ENCODE measurements at places on chromosomes 7 and 10.

DNA sequence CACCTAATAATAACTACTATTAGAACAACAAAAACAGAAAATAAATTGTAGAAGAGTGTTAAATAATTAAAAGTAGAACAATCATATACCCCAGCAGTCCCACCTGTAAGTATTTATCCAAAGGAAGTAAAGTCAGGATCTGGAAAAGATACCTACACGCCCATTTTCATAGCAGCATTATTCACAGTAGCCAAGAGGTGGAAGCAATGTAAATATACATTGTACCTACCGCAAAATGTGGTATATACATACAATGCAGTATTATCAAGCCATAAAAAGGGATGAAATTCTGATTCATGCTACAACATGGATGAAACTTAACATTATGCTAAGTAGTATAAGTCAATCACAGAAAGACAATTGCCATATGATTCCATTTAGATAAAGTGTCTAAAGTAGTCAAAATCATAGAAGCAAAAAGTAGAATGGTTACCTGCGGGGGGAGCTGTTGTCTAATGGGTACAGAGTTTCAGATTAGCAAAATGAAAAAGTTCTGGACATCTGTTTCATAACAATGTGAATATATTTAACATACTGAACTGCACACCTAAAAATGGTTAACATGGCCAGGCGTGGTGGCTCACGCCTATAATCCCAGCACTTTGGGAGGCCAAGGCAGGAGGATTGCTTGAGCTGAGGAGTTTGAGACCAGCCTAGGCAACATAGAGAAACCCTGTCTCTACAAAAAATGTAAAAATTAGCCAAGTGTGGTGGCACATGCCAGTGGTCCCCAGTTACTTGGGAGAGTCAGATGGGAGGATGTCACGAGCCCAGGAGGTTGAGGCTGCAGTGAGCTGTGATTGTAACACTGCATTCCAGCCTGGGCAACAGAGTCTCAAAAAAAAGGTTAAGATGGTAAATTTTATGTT, 6.0 kb upstream of the TMED4 start:
- peak; percentile 85 for DNase-seq

- DNase-seq: no peak
Measured at GRCh38 chr7:75889826-75890225, 11.0 kb downstream of the RHBDD2 start.

DNA sequence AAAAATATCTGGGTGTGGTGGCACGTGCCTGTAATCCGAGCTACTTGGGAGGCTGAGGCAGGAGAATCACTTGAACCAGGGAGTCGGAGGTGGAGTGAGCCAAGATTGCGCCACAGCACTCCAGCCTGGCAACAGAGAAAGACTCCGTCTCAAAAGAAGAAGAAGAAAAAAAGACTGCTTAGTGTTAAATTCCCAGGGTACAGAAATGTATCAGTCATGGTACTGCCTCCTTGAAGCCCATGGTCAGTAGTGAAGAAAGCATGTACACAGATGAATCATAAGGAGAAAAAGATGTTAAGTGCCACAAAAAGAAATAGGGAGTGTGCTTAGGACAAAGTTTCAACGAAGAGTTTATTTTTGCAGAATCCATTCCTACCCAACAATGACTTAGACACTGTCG, 62.5 kb upstream of the KMT2E start:
- no peak for DNase-seq

DNA sequence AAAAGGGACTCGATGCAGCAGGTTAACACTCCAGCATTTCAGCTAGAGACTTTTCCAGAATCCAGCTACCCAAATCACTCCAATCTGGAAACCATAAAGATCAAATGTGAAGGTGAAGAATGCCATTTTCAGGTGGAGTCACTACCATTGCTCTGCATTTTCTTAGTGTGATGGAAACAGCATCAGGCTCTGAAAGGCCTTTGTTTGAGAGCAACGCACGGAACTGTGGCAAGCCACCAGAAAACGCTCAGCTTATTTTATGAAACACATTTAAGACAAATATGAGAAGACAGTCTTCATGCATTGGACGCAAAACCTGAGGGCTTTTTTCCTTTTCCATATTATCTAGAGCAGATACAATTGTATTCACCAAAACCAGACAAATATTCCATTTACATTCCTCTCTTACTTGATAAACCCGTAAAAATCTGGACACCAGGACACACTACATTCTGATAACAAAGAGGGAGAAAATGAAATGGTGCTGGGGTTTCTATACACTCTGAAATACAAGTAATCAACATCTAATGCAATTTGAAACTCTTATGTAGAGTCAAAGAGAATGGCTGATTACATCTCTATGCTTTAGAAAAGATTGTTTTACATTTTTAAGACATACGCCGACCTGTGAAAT, 99.1 kb downstream of the NRP1 start:
- no peak for DNase-seq

GRCh38 chr7:103297837-103298179, 573 bp downstream of the PMPCB start:
- no peak for DNase-seq

DNA sequence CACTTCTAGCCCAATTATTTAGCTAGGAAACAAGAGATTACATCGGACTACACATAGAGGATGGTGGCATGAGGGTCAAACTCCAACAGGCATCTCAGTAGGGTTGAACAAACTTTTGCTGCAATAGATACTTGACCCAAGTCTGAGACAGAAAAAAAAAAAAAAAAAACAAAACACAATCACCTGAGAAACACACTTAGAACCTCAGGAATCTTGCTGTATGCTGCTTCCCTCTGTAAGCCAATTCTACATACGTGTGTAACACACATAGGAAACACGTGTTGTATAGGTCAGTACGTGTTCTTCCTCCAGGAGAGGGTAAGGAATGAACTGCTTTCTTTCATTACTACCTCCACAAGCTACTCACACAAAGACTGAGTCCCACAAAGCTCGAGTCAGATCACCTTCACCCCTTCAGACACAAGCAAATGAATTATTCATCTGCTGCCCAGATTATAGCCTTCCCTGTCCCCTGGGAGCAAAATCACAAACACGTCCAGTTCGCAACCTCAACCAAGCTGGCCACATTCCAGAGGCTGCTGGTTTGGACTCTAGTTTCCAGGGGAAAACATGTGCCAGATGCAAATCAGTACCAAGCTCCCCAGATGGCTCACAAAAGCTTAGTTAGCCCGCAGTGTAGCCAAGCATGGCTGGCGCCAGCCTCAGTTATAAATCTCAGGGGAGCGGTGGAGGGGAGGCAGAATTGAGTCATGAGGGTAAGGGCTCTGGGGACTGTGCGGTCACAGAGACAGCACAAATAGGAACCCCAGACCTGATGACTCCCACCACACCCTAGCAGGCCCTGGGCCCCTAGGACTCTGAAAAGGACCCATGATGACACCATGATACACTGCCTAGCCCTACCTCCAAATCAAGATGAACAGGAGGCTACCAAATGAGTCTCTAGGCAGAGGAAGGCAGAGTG, 15.1 kb downstream of the PSAP start:
- no peak for DNase-seq

DNA sequence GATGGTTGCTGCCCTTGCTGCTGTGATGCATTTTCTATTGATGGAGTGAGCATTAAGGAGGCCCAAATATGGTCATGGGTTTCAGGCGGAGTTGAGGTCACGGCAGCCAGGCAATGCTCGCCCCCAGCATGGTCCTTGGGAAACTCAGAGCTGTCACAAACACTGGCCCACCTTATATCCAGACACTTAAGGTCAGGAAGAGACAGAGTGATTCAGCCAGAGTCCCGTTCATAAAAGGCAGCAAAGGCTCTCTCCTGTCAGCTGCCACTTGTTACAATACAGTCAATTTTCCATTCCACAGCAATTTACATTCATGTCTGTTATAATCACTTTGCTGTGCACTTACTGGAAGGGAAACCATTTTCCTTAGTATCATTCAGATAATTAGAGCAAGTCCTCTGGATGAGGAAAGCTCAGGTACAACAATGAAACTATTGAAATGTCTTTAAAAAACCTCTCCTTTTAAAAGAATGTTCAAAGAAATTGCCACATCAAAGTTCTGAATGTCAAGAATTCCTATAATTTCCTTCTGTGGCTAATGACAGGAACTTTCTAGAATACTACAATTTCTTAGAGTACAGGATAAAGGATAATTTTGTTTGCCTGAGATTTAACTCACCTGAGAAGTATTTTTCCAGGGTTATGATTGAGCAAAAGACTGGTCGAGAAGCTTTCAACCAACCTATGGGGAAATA, 14.8 kb upstream of the ANKRD1 start:
- DNase-seq: no peak

DNA sequence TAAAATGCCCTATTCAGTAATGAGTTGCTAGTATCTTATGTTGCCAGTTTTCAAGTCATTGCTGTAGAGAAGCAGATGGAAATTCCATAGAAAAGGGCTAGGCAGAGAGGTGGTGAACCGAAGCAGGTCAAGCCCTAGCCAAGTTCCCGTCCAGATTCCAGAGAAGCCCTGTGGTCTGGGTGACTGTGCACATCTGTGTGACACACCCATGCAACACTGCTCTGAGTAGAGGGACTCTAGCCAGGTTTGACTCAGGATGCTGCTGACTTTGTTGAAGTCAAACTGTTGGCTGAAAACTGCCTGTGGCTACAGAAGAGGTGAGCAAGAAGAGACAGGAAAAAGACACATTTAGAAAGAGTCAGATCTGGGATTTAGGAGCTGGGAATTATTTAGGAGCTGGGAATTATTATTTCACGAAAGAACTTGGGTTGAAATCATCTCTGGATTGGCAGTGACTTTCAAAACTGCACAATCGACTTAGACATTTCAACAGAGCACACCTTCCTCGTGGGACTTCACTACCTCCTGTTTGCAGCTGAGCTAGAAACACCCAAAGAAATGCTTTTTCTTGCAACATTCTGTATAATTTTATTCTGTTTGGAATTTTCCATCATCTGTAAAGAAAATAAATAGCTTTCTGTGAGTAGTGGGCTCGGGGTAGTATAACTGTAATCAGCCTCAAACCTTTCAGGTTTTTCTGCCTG, 149.1 kb upstream of the PRKCQ start:
- DNase-seq: no peak

DNA sequence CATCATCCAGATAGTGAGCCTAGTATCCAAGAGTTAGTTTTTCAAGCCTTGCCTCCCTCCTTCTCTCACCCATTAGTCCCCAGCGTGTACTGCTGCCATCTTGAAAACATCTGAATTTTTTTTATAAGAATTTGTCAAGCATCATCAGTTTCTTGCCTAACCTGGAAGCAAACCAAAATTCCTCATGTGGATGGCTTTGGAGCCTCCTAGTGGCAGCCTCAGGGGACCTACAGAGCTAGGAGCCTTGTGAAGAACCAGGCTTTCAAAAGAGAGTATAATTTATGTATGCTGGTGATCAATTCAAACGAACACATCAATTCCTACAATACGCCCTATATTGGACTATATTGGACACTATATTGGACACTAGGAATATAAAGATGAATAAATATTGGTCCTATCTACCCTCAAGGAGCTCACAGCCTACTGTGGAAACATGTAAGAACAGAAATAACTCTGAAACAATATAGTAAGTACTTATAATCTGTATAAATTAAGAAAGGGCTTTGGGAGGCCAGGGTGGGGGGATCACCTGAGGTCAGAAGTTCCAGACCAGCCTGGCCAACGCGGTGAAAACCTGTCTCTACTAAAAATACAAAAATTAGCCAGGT, 63.4 kb downstream of the HPSE2 start:
- peak; percentile 80 for DNase-seq

GRCh38 chr10:131937836-131938235, 37.0 kb downstream of the PPP2R2D start:
- no peak for DNase-seq

- peak; percentile 81 for DNase-seq
Measured at GRCh38 chr7:149310113-149310836, 48.3 kb downstream of the ZNF783 start.

- no peak for DNase-seq
Measured at GRCh38 chr10:124605001-124605370, 139.2 kb downstream of the FAM53B start.

- peak; percentile 42 for DNase-seq
Measured at GRCh38 chr7:111232249-111233084, 141.5 kb downstream of the LRRN3 start.

DNA sequence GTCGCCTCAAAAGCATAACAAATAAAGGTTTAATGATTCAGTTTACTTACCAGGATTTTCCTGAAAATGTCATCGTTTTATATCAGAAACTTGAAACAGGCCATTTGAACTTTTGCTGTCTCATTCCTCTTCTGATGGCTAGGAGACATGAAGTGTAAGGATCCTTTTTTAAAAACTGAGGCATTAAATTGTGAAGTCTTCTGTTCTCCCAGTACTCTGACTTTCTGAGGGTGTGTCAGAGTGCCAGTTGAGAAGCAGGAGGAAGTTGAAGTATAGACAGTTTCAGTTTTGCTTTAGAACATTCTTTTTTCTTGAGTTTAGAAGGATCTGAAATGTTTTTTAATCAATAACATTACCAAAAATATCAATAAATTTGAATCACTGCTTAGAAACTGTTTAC, at the start of gene SAMD9L:
SAMD9L (minus strand) TSS at position 242 of the 400 bp plus-strand sequence. CDS start 12,414 bp downstream, outside the sequence.
- peak; percentile 69 for DNase-seq

GRCh38 chr10:71039551-71039950, 151.2 kb upstream of the PCBD1 start:
- DNase-seq: no peak

DNA sequence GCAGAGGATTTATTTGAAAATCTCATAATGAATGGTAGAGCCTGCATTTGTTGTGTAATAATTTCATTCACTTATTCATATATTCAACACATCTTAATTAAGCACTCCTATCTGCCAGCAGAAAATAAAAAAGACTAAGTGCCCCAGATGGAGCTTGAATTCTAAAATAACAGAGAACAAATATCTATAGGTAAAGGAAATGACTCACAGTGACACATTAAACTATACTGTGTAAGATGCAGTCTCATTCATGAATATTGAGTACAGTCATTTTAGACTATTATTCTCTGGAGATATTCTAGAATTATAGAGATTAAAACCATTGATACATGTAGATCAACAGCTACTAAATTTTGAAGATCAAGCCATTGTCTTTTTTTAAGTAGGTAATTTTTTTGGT, 72.1 kb downstream of the PTPRZ1 start:
- no peak for DNase-seq

GRCh38 chr10:58107506-58107905, 160.2 kb downstream of the IPMK start:
- no peak for DNase-seq

GRCh38 chr10:62589689-62590088, 214.8 kb upstream of the ADO start:
- no peak for DNase-seq
